ENCODE measurements at places on chromosomes 13 and 19.

DNA sequence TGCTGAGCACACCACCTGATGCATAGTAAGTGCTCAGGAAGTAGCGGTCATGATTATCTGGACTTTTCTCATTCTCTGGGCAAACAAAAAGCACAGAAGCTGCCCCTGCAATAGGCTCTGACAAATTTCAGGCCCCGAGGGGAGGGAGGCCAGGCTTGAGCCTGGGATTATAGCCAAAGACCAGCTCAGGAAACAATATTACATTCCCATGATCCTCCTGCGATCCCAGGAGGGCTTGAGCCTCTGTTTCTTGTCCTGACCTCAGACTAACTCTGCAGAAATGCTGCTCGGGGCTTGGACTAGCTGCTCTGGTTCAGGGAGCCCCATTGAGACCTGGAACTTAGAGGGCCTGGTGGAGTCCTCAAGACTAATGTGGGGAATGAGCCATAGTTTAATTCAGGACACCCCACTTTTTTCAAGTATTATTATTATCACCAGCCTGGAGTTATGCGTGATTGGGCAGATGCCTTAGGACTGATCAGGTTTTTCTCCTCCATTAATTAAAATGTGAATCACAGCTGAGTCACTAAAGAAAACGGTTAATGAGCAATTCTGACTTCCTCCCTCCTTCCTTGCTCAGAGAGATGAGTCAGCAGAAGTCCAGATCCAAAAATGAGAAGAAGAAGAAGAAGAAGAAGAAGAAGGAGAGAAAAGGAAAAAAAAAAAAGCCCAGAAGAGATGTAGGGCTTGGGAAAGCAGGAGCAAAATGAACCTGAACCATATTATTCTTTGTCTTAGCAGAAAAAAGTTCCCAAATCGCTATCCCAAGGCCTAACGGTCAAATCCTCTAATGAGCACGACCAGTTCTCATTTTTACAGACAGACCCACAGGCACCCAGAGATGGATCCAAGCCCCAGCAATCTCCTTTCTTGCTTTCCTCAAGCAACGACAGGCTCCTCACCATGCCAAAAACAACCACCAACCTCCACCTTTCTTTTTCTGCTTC is 107.2 kb downstream of the CACNA1A start:
- no peak for DNase-seq

GRCh38 chr13:27660511-27660910 is 38.8 kb downstream of the POLR1D start:
- DNase-seq, result no peak

DNA sequence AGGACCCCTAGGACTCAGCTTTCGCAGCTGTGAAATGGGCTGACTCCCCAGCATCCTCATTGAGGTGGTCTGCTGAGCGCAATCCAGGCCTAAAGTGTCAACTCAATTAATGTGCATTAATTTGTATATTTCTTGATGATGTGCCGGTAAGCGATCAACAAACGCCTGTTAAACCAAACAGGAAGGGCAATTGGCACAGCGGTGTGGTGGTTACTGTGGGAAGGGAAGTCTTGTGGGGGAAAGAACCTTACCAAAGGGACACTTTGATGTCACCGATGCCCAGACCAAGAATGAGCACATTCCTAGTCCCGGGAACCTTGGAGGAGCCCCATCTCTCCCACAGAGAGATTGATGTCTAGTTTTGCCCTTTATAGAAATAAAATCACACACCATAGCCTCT is 1.6 kb downstream of the JAK3 start:
- no peak for DNase-seq

DNA sequence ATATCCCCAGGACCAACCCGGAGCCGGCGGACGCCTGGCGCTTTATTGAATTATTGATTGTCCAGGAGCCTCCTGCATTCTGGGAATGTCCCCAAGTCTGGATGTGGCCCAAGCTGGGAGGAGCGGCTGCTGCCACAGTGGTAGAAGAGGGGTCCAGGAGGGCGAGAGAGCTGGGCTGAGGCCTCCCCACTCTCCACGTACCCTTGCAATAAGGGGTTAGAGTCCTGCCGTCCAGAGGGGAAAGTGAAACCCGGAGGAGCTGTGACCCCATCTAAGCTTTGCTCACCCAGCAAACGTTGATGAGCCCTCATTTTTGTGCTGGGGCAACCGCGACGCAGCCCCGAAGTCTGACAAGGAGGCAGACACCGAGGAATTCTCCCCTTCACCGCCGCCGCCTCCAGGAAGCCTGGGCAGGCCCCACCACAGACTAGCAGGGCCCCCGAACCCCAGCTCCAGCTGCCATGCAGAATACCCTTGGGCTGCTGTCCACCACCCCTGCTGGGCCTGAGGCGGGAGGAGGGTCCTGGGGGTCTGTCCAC is 1.4 kb upstream of the C2CD4C start:
- DNase-seq, result no peak

- no peak for DNase-seq
These were observed 2.9 kb downstream of the ANKRD27 start for GRCh38 chr19:32671883-32672593.

Measured in activated T-cell treated with anti-CD3 and anti-CD28 coated beads for 4 hours (primary cell).